ENCODE measurements at places on chromosomes 11 and 22. TPM values are rescaled to one million over a fixed set of nuclear protein-coding genes. Genes with fewer than 3 reads are reported as not detected.

The HEPHL1 gene
- not detected for total RNA-seq

The MS4A3 gene
- not detected for total RNA-seq

The SPECC1L gene
- total RNA-seq: 42.0 TPM

The SPON1 gene
- not detected for total RNA-seq

The C22orf31 gene
- not detected for total RNA-seq

Data from pulmonary artery endothelial cell (primary cell).